ENCODE measurements at places on chromosomes 2 and 18.

DNA sequence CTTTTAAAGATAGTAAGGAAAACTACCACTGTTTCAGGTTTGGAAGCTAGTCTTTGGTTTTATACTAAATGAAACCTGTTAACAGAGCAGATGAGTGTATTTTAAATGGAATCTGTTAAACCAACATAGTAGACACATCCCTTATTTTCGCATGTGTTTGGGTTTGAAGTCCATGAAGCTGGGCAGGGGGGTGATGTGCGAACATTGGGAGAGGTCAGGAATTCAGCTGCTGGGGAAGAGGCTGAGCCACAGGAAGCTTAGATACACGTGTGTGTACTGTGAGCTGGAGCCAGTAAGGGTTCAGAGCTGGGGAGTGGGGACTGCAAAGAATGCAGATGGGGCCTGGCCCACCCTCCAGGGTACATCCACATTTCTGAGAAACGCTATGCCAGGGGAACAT is 176.9 kb downstream of the VAPA start:
- DNase-seq = no peak

DNA sequence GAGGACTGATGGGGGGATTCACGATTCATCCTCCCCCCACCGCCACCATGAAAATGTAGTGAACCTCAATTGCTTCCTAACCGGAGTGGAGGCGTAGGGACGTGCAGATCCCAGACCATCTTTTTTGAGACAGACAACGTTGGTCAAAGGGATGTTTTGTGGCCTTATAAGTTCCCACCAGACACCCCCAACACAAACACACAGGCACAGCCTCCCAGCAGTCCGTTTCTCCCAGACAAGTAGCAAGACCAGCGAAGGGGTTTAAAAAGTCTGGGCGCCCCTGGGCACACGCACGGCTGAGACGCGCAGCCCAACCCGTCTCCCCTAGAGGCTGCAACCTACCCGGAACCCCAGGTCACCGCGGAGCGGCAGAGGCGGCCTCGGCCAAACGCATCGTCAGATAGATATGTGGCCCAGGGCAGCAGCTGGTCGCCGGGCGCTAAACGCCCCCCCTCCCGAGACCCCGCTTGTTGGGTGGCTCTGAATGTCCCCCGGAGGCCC is 1.3 kb downstream of the GBX2 start:
- DNase-seq = no peak

GRCh38 chr2:69997015-69997830 is 35.8 kb upstream of the ASPRV1 start:
- DNase-seq = peak; percentile 60

- no peak for DNase-seq
Observed at GRCh38 chr2:103887625-103888024, 966.3 kb upstream of the POU3F3 start.

- no peak for DNase-seq
Observed at GRCh38 chr2:5696404-5696944, 4.3 kb downstream of the SOX11 start.

- no peak for DNase-seq
Observed at GRCh38 chr2:200443376-200443775, 66.5 kb downstream of the KCTD18 start.

DNA sequence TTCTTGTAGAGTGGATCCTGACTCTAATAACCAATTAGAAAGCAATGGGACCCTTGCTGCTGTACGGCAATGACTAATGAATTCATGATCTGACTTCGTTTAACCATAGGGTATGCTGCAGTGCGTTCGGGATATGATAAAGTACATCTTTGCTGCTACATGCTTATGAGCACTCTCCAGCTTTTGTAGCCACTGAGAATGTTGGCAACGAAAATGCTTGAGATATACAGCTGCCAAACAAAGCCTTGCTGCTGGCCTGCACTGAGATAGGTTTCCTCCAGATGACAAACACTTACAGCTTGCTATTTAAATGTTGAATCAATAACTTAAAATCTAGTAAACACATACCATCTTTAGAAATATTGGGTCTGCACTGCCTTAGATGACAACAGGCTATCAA is 372.4 kb upstream of the SLC8A1 start:
- no peak for DNase-seq

DNA sequence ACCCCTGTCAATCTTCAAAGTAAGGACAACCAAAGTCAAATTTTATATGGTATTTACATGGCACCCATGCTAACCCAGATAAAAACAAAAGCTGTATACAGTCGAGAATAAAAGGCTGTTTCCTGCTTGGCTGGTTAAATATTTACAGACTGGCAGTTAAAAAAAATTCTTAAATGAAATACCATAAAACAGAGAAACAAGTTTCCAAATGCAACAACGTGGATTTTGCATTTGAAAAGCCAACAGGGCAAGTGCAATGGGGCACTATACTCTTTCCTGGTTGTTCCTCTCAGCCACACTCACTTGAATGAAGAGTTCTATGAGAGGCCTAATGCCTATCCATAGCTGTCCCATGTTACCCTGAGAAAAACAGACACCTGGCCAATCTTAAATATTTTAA is 6.1 kb upstream of the NR4A2 start:
- DNase-seq = no peak

DNA sequence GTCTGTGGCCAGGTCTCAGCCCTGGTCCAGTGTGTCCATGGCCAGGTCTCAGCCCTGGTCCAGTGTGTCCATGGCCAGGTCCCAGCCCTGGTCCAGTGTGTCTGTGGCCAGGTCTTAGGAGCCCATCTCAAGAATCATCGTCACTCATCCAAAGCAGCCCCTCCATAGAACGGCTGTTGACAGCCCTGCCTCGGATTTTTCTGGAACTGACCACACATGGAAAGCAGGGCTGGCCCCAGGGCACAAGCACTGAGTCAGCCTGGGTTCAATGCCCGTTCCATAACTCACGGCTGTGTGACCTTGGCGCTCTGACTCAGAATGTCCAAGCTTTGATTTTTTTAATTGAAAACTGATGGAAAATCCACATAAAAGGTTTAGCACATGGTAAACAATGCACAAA is 59.9 kb upstream of the SNTG2 start:
- no peak for DNase-seq

GRCh38 chr2:218229851-218230250 is 12.9 kb downstream of the ARPC2 start:
- DNase-seq = no peak

DNA sequence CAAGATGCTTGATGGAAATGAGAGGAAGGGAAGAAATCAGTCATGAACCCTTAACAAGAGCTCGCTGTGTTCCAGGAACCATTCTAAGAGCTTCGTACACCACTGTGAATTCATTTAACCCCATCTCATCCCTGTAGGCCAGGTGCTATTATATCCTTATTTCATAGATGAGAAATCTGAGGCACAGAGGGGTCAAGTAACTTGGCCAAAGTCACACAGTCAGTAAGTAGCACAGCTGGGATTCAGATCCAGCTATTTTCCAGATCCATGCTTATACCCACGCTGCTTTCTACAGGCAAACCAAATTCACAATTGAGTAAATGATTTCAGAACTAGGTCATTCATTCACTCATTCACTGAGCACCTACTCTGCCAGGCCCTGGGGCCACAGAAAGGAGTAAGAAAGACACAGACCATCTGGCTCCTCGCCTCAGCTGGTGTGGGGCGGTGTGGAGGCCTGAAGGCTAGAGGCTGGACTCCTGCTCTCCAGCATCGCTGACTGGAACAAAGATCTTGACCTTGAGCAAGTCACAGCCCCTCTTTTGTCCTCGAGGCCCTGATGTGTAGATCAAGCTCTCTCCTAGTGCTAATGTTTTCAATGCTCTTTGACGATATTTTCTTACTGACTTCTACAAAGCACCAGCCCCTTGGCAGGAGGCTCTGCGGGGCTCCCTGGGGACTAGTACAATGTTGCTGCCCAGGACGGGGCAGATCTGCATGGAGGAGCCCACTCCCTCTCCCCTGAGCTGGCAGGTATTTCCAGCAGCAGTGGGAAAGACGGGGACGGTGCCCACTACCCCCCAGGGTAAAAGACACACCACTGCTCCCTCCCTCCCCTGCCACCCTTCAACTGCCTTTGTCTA is 26.5 kb downstream of the STEAP3 start:
- DNase-seq = no peak

DNA sequence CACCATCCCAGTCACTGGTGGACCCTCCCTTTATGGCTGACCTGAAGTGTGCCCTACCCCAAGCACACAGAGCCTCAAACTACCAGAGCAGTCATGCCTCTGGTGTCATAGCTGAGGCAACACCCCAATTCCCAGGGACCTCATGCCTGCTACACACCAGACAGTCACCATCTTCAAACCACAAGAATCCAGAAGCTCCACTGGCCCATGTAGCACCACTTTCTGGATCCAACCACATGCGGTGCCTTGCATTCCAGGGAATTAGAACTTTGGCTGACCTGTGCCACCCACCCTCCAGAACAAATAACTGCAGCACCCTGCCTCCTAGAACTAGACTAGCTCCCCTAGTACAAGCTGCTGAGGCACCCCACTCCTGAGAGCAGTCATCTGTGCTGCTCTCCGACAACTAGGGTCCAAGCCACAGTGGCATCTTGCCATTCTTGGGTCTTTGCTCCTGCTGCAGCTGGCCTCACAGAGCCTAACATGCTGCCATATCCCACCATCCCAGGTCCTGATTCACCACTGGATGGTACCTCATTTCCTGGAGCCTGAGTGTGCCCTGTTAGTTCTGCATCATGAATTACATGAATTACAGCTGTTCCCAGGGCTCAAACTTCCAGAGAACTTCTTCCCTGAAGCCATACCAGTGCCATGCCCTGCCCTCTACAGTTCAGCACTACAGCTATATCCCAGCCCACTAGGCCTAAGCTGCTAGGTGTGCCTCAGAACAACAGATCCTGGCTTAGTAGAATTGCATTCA is 243.8 kb upstream of the CHST9 start:
- DNase-seq = no peak

- no peak for DNase-seq
Observed at GRCh38 chr2:46716927-46717326, 198.7 kb downstream of the MCFD2 start.

DNA sequence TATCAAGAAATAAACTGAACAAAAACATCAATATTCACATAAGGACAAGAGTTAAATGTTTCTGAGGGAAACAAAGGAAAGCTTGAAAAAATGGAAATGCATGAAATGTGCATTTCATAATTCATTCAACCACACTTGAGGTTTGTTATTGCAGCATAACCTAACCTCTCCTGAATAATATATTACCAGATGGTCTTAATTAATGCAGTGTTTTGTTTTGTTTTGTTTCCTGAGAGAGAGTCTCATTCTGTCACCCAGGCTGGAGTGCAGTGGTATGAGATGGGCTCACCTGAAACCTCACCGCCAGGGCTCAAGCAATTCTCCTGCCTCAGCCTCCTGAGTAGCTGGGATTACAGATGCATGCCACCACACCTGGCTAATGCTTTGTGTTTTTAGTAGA is 139.9 kb upstream of the PIEZO2 start:
- DNase-seq = no peak

Measured in CD4-positive, alpha-beta T cell treated with Interferon alpha-2 for 1 hour (primary cell).